Astrocyte (in vitro differentiated cells and primary cell): ENCODE measurements at places on chromosomes 13 and 19. TPM values are rescaled to one million over a fixed set of nuclear protein-coding genes. Genes with fewer than 3 reads are reported as not detected.

CYP2A7 gene
- total RNA-seq: not detected in 2 replicates

SLC25A41 gene
- 0.55 and 0.75 TPM in 2 replicates for total RNA-seq

NLRP7 gene
- not detected in 2 replicates for total RNA-seq

IL17D gene
- 1.6 and 1.9 TPM in 2 replicates for total RNA-seq

CYP4F8 gene
- total RNA-seq: not detected in 2 replicates

NBEA gene
- total RNA-seq: 7.6 and 7.8 TPM in 2 replicates

ADGRE2 gene
- 0.12 and 0.34 TPM in 2 replicates for total RNA-seq

ARID3A gene
- 100 and 106 TPM in 2 replicates for total RNA-seq

IZUMO4 gene
- 5.6 and 5.8 TPM in 2 replicates for total RNA-seq

ZNF229 gene
- 9.5 and 9.8 TPM in 2 replicates for total RNA-seq

MYDGF gene
- total RNA-seq: 131 and 153 TPM in 2 replicates

SHISA7 gene
- 0.09 TPM in 1 of 2 replicates, not detected in the other for total RNA-seq

SYT3 gene
- not detected in 2 replicates for total RNA-seq

- no peaks in the 10 kb centered on the region for H3K36me3 ChIP-seq
- no peak for DNase-seq
- H3K27me3 ChIP-seq: no peaks in the 10 kb centered on the region
- H3K4me1 ChIP-seq: peaks cover 19% of the 10 kb centered on the region
- H3K27ac ChIP-seq: no peak within 1 kb of the TSS
Observed at GRCh38 chr19:17245535-17245984, at the start of gene NR2F6. NR2F6 (minus strand) TSS chr19:17245919; CDS start chr19:17245220, 699 bp downstream.

- no peak for DNase-seq
- H3K4me1 ChIP-seq: no peaks in the 10 kb centered on the region
- no peak overlapping the region for H3K27ac ChIP-seq
- no peak overlapping the region for H3K4me3 ChIP-seq
- no peaks in the 10 kb centered on the region for H3K36me3 ChIP-seq
Observed at GRCh38 chr19:7645163-7645562, 8.3 kb downstream of the STXBP2 start.

DNA sequence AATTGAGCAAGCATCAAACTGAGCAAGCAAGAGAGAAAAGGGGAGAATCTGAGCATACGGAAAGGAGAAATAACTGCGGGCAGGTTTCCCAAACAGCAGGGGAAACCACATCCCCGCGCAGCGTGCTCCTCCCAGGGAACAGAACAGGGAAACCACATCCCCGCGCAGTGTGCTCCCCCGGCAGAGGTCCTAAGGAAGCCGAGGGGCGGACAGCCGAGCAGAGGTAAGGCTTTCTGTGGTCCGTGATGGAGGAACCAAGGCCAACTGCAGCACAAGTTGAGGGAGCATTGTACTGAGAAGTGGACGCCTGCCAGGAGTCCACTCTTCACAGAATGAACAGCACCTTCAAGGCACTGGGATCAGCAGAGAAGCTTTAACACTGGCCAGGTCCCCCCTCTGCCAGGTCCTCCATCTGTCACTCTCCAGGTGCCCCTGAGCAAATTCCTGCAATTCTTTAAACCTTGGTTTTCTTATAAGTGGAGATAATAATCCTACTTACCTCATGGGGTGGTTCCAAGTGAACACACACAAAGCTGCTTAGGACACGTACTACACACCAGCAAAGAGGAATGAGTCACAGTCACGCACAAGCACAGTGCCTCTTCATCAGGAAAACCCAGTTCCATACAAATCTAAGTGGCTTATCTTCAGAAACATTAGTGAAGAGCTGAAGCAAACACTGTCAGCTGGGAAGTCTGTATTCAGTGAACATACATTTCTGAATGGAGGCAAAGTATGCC is 23.0 kb upstream of the LAMP1 start:
- H3K27me3 ChIP-seq: no peaks in the 10 kb centered on the region
- H3K27ac ChIP-seq: peak overlapping the region; percentile 48
- no peak overlapping the region for H3K4me3 ChIP-seq
- DNase-seq: peak; percentile 83
- H3K36me3 ChIP-seq: no peaks in the 10 kb centered on the region

- no peak for DNase-seq
- H3K36me3 ChIP-seq: no peaks in the 10 kb centered on the region
- H3K4me1 ChIP-seq: no peaks in the 10 kb centered on the region
- H3K27me3 ChIP-seq: no peaks in the 10 kb centered on the region
Observed at GRCh38 chr13:90995001-90995400, 352.5 kb upstream of the MIR17HG start.

- no peaks in the 10 kb centered on the region for H3K36me3 ChIP-seq
- H3K27me3 ChIP-seq: no peaks in the 10 kb centered on the region
- H3K27ac ChIP-seq: no peak overlapping the region
- H3K4me1 ChIP-seq: peaks cover 8% of the 10 kb centered on the region
- no peak overlapping the region for H3K4me3 ChIP-seq
- no peak for DNase-seq
Observed at GRCh38 chr13:40586886-40587565, 79.4 kb downstream of the FOXO1 start.

GRCh38 chr13:97276862-97277269 is 54.7 kb downstream of the MBNL2 start:
- peak overlapping the region; percentile 46 for H3K27ac ChIP-seq

DNA sequence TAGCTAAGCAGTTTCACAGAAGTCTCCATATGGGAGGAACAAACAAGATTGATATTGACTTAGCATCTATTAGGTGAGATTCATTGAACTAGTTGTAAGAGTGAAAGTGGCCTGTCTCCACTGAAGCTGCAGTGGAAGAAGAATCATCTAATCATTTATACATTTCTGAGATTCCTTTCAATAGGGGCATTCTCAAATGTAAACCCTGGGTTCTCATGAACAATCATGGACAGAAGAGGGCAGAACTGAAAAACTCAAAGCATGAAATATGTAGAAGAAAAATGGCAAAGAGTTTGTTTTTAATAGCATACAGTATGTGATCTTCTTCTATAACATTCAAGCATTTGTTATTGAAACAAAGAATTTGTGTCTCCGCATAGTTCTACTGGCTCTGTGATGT is 17.6 kb upstream of the POSTN start:
- H3K36me3 ChIP-seq: no peaks in the 10 kb centered on the region
- peak; percentile 25 for DNase-seq
- no peaks in the 10 kb centered on the region for H3K27me3 ChIP-seq
- peaks cover 26% of the 10 kb centered on the region for H3K4me1 ChIP-seq

DNA sequence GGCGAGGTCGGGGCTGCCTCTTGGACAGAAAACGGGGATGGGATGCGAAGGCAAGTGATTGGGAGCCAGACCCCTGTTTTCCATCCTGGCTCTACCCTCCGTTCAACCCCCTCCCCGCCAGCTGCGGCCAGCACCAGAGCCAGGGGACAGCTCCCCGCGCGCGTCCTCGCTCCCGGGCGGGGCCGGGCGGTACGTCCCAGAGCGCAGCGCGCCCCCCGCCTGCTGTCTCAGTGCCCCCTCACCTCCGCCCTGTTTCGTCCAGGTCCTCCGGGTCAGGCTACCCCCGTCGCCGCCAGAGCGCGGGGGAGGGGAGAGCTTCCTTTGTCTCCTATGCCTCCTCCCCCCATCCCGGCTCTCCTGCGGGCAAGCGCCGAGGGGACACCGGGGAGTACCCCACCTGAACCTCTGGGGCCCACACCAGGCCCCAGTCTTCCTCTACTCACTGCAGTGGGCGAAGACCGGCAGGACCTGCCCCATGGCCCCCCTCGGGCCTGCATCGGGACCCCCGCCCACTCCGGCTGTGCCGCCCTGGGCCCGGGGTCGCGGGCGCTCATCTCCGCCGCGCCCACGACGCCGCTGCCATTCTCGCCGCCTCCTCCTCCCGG is 396 bp downstream of the RTN2 start:
- H3K4me1 ChIP-seq: peaks cover 11% of the 10 kb centered on the region
- no peaks in the 10 kb centered on the region for H3K36me3 ChIP-seq
- peaks cover 13% of the 10 kb centered on the region for H3K27me3 ChIP-seq
- peak overlapping the region; percentile 73 for H3K4me3 ChIP-seq
- DNase-seq: no peak
- no peak overlapping the region for H3K27ac ChIP-seq

- no peaks in the 10 kb centered on the region for H3K4me1 ChIP-seq
- no peaks in the 10 kb centered on the region for H3K36me3 ChIP-seq
- peak; percentile 48 for DNase-seq
- no peaks in the 10 kb centered on the region for H3K27me3 ChIP-seq
- no peak overlapping the region for H3K27ac ChIP-seq
- no peak overlapping the region for H3K4me3 ChIP-seq
Observed at GRCh38 chr19:41144403-41144802, 30.2 kb downstream of the CYP2F1 start.

DNA sequence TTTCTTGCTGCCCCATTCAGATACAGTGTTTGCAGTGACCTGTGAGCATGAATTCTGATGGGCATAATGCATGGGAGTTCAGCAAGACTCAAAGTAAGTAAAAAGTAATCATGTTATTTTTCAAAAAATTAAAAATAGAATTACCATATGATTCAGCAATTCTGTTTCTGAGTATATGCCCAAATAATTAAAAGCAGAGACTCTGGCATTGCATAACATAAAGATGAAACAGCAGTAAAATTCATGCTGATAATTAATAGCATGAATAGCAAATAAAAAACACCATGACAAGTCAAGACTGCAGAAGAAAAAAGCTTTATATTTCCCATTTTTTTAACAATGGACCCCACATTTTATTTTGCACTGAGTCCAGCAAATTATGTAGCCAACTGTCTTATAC is 21.3 kb downstream of the RNF6 start:
- H3K4me3 ChIP-seq: no peak overlapping the region
- no peaks in the 10 kb centered on the region for H3K36me3 ChIP-seq
- no peak for DNase-seq
- no peaks in the 10 kb centered on the region for H3K27me3 ChIP-seq
- H3K27ac ChIP-seq: no peak overlapping the region

GRCh38 chr19:38355728-38356725 is 18.3 kb upstream of the PSMD8 start:
- H3K4me1 ChIP-seq: no peaks in the 10 kb centered on the region
- no peak overlapping the region for H3K27ac ChIP-seq
- H3K4me3 ChIP-seq: no peak overlapping the region

DNA sequence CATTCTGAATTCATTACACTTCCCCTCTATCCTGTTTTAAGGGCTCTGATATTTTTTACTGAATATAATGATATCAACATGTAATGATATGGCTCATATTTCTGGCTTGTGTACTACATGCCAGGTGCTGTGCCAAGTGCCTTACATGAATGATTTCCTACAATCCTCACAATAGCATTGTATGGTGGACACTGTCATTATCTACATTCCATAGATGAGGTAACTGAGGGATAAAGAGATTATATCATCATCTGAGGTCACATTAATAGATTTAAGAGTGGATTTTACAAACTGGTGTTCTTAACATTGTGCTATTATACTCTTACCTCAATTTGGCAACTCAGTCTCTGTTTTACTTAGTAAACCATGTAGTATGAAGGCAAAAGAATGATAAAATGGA is 502.0 kb downstream of the LIG4 start:
- no peaks in the 10 kb centered on the region for H3K4me1 ChIP-seq
- H3K4me3 ChIP-seq: no peak overlapping the region
- H3K27me3 ChIP-seq: no peaks in the 10 kb centered on the region
- DNase-seq: peak; percentile 10
- no peak overlapping the region for H3K27ac ChIP-seq
- H3K36me3 ChIP-seq: no peaks in the 10 kb centered on the region

DNA sequence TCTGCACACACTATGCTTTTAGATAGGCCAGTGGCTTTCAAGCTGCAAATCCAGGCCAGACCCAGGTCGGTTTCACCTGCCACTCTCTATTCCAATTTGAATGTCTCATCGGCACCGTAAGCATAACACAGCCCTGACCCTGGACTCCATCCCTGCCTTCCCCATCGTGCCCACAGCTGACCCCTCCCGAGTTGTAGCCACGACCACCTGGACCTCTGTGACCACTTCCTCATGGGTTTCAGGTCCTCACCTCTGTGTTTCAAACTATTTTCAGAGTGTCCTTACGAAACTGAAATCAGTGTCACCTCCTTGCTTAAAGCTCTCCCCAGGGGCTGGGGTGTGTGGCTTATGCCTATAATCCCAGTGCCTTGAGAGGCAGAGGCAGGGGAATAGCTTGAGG is 9.0 kb upstream of the HSH2D start:
- DNase-seq: no peak
- H3K4me3 ChIP-seq: no peak overlapping the region
- H3K27ac ChIP-seq: no peak overlapping the region
- H3K36me3 ChIP-seq: peaks cover 14% of the 10 kb centered on the region
- H3K27me3 ChIP-seq: no peaks in the 10 kb centered on the region

GRCh38 chr19:47094557-47095475 is 18.8 kb downstream of the ZC3H4 start:
- H3K27ac ChIP-seq: peak overlapping the region; percentile 86
- peak; percentile 42 for DNase-seq
- H3K4me3 ChIP-seq: no peak overlapping the region
- H3K27me3 ChIP-seq: no peaks in the 10 kb centered on the region
- peaks cover 31% of the 10 kb centered on the region for H3K4me1 ChIP-seq
- peaks cover 22% of the 10 kb centered on the region for H3K36me3 ChIP-seq

- no peak overlapping the region for H3K4me3 ChIP-seq
- no peak for DNase-seq
- H3K36me3 ChIP-seq: no peaks in the 10 kb centered on the region
- H3K4me1 ChIP-seq: no peaks in the 10 kb centered on the region
- H3K27me3 ChIP-seq: no peaks in the 10 kb centered on the region
- no peak overlapping the region for H3K27ac ChIP-seq
Observed at GRCh38 chr13:24341439-24341838, 32.1 kb downstream of the C1QTNF9 start.

DNA sequence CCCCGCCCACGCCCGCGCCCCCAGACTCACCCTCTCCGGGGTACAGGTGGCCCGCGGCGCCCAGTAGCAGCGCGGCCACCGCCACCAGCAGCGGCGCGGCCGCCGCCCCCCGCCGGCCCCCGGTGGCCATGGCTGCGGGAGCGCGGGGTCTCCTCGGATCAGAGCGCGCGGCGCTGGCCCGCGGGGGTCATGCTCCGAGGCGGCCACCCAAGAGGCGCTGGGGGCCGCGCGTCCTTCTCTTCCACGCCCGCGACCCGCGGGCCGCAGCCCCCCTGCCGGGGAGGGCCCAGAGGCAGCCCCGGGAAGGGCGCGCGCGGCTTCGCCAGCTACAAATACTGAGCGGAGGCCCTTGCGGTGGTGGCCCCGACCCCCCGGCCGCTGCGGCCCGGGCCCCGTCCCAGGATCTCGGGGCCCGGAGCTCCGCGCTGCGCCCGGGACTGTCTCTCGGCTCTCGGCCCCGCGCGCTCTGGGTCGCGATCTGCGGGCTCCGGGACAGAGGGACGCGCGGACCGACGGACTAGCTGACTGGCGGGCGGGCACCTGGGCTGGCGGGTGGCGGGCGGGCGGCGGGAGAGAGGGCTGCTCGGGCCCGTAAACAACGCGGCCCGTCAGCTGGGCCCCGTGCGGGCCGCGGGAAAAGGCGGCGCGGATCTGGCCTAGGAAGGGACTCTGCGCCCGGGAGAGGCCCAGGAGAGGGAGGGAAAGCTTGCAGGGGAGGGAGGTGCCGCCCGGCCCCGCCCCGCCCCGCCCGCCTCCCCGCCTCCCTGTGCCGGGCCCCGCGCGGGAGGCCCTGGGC is at the start of gene INSR:
INSR (minus strand) TSS at position 653 of the 796 bp plus-strand sequence; CDS start at position 130, 523 bp downstream.
- H3K27me3 ChIP-seq: peaks cover 3% of the 10 kb centered on the region
- peak within 1 kb of the TSS; percentile 62 for H3K4me3 ChIP-seq
- H3K4me1 ChIP-seq: peaks cover 6% of the 10 kb centered on the region
- no peak within 1 kb of the TSS for H3K27ac ChIP-seq
- H3K36me3 ChIP-seq: no peaks in the 10 kb centered on the region
- peak; percentile 80 for DNase-seq
